ENCODE measurements at places on chromosomes 6 and 20.

- DNase-seq = no peak
Measured at GRCh38 chr20:62534526-62535221, 58.9 kb upstream of the GATA5 start.

DNA sequence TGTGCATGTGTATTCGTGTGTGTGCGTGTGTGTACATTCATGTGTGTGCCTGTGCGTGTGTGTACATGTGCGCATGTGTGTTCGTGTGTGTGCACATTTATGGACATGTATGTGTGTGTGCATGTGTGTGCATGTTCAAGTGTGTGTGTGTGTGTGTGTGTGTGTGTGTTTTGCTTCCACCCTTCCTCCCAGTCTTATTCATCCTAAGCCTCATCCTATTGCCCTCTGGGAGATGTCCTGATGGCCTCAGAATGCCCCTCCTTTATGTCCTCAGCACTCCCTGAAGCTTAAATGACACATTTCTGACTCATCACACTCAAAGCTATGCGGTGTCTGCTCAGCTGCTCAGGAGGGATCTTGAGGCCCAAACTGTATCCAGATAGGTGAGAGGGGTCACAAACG is 76.6 kb upstream of the CCDC167 start:
- no peak for DNase-seq

GRCh38 chr20:37638527-37638926 is 55.3 kb upstream of the CTNNBL1 start:
- DNase-seq = no peak

DNA sequence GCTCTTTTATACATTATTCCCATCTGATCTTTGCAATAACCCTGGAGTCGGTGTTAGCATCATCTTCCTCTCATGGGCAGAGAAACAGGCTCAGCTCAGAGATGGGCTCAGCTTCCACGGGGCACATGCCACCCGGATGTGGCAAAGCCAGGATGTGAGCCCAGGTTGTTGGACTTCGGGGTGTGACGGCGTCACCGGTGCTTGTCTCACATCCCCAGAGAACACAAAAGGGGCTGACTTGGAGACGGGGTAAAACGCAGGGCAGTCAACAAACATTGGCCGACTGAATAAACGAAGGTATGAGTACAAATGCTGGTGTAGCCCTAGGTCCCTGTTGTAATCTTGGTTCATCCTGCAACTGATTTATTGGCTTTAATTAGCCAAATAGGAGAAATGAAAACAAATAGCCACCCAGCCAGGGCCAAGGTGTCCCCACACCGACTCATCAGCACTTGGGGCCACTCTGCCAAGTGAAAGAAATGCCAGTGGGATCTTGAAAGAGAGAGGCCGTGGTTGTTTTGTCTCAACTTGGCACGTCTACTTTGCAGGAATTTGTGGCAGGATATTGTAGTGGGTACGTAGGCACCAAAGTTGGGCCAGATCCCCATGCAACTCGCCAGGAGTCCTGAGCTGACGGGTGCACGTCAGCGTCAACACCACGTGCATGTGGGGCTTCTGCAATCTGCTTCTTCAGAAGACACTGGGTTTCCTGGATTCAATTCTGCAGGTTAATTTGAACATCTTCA is 42.8 kb downstream of the APCDD1L start:
- DNase-seq = no peak

GRCh38 chr6:72649032-72649984 is 27.4 kb downstream of the KCNQ5 start:
- DNase-seq = no peak

- DNase-seq = no peak
Measured at GRCh38 chr6:36076178-36077063, 48.8 kb downstream of the MAPK14 start.

- no peak for DNase-seq
Measured at GRCh38 chr6:109322825-109323224, 59.4 kb downstream of the CD164 start.

GRCh38 chr6:146543940-146544615 is 445 bp downstream of the RAB32 start:
- no peak for DNase-seq

GRCh38 chr20:50226093-50226974 is 35.7 kb downstream of the CEBPB start:
- DNase-seq = no peak

GRCh38 chr6:18183766-18184165 is 28.5 kb downstream of the KDM1B start:
- no peak for DNase-seq
